Activated CD4-positive, CD25-positive, alpha-beta regulatory T cell (primary cell): ENCODE measurements at places on chromosomes 7 and 10.

DNA sequence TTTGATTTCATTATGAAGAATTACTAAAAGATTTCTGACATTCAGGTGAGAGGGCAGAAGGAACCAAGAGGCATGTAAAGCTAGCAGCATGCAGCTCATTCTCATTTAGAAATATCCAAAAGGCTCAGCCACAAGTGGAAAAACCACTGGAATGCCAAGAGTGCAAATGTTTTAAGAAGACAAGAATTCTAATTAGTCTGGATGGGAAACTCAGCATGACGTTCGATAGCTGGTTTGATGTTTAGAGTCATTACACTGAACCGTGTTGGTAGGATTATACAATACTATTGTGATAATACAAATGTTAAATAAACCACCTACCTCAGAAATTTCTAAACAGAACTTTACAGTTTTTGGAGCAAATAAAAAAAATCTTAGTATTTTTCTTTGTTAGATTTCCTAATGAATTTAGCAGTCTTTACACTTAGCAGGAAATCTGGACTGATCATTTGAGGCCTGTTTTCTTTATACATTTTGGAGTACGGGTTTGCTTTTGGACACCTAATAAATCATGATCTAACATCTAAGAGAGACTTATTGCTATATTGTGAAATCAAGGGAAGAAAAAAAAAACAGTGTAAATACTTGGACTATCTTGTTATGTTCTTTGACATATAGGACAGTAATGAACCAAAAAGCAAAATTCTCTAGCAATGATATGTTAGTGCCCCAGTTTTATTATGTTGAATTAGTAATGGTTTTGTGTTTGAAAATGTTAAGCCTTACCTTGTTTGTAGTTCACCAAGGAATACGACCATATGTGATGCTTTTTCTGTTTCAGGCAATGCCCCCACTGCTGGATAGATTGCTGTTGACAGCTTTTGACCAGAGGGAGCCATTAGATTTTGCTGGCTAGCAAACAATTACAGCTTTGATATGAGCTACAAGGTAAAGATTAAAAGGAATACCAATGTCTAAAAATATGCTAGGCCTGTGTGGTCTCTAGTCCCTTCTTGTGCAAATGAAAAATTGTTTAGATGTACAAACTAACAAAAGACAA is 354.1 kb upstream of the SEMA3A start:
- DNase-seq, result no peak

DNA sequence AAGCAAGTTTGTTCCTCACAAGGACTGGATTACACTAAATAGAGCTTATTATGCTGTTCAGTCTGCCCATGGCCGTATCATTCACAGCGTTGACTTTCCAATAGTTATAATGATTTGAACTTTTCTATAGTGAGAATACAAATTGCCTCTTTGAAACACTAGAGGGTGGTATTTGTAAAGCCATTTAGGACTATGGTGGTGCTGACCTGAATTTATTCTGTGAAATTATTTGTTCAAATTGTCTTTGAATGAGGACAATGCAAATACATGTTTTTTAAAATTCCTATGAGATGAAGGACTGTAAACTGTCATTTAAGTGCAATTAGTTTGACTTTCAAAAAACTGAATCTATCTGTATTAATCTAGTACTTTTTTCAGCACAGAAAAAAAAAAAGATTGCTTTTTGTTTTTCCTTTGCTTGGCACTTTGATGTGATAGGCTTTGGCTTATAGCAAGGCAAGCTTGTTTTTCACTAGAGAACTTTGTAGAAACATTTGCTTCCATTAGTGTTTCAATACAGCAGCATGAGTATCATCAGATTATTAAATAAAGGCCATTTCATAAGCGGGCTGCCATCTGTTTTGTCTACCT is 122.7 kb upstream of the TMEM229A start:
- no peak for DNase-seq

GRCh38 chr10:105953861-105954260 is 1210.6 kb downstream of the SORCS1 start:
- DNase-seq, result no peak

DNA sequence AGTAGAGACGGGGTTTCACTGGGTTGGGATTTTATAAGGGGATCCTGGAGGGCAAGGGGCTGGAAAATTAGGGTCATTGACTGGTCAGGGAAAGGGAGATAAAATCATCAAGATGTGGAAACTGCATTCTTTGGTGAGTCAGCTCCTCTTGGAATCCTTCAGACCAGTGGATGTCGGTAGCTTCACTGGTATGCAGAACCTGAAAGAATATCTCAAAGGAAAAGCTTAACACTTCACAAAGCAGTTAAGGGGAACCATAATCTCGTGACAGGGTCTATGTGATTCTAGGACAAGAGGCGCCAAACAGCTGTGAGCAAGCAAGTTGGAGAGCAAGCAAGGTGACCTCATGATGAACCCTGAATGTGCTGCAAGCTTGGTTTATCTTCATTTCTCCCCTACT is 634.7 kb upstream of the AUTS2 start:
- DNase-seq, result no peak

GRCh38 chr10:113011592-113012374 is 61.7 kb downstream of the TCF7L2 start:
- DNase-seq, result no peak

DNA sequence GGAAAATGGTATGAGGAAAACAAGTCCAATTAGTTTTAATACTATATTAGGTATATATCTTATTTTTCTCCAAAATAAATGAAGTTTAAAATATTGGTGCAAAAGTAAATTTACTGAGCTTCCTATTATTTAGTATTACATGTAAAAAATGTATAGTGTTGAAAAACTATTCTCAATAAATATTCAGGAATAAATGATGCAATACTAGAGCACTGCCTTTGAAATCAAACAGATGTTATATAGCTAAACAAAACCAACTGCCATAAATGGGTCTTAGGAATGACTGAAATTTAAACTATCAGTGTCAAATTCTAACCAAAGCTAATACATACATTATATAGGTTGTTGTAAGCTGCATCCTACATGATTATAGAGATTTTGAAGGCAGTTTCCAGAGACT is 1434.0 kb upstream of the LRRTM3 start:
- DNase-seq, result no peak

- no peak for DNase-seq
Observed at GRCh38 chr7:18036783-18037182, 9.1 kb upstream of the PRPS1L1 start.

- DNase-seq, result no peak
Observed at GRCh38 chr10:69468751-69469089, 17.5 kb downstream of the TSPAN15 start.

DNA sequence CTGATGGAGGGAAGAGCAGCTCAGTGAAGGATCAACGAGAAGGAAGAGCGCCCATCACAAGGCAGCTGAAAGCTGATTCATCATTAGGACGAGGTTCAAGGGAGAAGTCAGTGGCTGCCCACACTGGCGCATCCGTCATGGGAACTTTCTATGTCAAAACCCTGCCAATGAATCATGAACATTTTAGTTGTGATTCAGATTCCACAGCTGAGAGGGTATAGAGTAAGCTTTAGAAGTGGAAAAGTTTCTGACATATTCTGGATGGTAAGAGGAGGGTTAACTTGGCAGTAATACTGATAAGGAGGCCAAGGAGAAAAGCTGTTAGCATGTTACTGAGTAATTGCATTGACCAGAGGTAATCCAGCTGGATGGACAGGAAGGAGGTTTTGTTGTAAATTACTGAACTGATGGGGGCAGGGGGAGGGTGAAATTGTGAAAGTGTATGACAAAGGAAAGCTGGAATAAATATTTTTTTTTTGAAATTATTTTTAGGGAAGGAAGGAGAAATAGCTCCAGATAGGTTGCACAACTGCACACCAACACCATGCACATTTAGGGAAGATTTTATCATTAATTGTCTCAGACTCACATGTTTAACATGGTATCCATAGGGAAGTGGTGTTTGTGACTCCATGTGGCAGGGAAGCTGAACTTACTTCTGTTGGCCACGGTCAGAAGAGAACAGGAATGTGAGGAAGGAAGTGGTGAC is 78.3 kb upstream of the NRP1 start:
- DNase-seq, result no peak

DNA sequence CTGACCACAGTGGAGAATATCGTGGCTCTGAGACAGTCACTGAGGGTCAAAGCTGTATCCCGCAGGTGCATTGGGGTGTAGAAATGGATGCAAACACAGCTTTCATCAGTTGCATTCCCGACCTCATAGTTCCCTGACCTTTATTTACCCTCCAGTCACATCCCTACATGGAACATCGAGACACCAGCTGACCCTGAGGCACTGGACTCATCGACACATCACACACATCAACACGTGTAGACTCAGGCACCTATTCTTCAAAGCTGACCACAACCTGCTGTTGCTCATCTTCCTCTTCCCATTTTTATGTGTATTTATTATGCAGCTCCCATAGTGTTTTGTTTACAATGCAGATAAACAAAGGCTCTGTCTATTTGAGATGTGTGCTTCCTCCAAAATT is 396.9 kb upstream of the NRP1 start:
- no peak for DNase-seq

- DNase-seq, result no peak
Observed at GRCh38 chr10:15374566-15374965, 3.5 kb upstream of the FAM171A1 start.

GRCh38 chr10:124287791-124288190 is 130.9 kb downstream of the OAT start:
- no peak for DNase-seq

DNA sequence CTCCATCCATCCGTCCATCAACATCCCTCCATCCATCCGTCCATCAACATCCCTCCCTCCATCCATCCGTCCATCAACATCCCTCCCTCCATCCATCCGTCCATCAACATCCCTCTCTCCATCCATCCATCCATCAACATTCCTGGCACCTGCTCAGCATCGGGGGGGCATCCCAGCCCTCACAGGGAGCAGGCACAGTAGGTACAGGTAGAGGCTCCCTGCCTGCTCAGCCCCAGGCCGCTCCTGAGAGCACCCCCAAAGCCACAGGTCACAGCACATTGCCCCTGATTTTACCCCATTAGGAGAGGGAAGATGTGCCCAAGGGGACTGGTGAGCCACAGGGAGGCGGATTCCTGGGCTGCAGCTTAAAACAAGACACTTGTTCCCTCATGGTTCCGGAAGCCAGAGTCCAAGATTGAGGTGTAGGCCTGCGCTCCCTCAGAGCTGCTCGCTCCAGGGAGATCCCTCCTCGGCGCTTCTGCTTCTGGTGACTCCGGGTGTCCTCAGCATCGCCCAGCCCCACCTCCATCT is 21.1 kb upstream of the CFAP46 start:
- DNase-seq, result no peak

DNA sequence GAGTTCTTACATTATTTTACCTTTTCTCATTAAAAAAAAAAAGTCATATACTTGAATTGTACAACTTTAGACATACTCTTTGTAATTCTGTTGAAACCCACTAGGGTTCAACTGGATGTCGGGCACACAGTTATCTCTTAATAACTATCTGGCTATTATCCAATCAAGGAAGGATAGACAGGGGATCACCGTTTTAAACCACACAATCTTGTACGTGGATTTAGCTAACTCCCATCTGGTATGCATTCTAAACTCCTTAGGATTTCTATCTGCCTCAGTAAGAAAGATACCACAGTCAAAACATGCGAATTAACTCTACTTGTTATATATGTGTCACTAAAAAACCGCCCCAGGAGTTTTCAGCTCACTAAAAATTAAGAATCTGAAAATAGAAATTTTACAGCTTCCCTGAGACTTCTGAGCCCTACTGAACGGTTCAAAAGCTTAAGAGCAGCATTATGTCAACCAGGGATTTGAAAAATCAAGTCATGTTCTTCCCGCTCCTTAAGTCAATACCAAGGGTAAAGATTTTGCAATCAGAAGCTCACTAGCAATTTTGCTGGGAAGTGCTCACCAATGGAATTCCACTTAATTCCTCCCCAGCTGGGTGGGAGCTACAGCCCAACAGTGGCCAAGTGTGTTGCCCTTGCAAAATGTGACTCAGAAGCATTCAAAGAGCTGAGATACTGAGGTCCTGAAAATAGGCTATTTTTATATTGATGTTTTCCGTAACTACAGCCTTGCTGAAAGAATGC is 267.0 kb downstream of the FRMD4A start:
- no peak for DNase-seq

- no peak for DNase-seq
Observed at GRCh38 chr7:71507680-71508602, 376.0 kb downstream of the GALNT17 start.

DNA sequence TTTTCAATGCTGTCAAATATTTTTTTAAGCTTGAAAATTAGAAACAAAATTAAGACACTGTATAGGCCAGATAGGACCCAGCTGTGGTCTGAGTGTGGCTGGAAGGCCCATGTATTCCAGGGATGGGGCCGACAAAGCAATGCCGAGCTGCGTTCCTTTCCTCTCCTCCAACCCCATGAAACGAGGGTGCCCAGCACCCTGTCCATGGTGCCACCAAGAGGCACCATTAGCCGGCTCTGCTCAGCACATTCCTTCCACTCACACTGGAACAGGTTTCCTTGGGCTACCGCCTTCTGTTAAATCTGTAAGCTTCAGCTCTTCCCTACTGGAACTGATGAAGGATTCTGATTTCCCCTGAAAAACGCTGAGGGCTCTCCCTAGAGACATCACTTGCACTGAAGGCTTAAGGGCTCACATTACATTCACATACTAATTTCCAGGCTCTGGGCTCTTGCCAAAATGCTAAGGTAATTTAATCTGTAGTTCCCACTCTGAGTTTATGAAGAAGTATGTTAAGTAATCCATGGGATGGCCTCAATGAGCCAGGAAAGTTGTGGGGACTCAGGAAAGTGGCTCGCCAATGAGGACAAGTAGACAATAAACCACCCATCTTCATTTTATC is 73.7 kb upstream of the CAMK2B start:
- no peak for DNase-seq

DNA sequence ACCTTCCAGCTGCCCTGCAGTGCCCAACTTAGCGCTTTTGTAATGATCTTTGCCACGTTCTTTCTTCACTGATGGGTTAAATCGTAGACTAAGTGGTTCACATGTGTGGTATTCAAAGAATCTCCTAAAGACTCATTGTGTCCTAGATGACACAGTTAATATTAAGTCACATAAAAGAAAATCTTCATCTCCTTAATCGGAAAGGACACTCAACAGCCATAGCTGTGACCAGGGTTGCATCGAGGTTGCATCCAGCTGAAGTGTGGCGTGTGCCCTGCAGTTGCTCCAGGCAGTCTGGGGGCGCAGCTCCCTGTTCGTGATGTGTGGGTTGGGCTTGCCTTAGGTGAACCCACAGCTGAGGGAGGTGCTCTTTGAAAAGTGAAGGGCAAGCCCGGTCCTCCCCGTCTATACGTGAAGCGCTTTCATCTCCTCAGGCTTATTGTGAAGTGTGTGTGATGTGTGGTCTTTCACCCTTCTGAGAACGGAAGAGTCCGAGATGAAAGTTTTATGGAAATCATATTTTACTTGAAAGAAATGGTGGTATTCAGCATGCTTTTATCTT is 122.7 kb downstream of the TRRAP start:
- no peak for DNase-seq

GRCh38 chr10:70954381-70955176 is 66.2 kb upstream of the PCBD1 start:
- DNase-seq, result no peak

DNA sequence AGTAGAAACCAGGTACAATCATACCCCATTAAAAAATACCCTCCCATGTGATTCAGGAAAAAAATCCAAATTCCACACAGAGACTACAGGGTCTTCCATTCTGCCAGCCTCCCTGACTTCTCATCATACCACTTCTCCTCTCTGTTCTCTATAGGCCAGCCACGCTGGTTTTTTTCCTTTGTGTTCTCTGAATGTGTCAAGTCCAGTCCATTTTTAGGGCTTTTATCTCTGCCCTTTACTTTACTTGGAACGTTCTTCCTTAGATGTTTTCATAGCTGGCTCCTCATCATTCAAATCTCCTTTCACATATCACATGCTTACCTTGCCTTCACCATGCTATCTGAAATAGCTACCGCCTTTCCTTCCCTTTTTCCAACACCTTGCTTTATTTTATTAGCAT is 597.6 kb downstream of the PHTF2 start:
- DNase-seq, result no peak

- no peak for DNase-seq
Observed at GRCh38 chr10:110764378-110764777, 107.3 kb upstream of the PDCD4 start.
